ENCODE measurements at places on chromosomes 2 and 18.

DNA sequence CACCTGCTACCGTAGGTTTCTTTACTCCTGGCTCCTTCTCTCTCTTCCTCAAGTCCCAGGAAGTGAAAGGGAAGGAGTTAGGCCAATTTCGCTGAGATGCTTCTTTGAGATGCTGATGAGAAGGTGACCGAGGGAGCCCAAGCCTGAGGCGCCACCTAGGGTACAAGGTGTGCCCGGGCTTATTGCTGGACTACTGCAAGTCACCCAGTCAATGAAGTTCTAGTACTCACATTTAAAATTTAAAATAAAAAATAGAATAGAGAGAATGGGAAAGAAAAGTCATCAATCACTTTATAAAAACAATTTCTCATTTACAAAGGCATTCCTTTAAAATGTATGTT, 45.3 kb downstream of the ACAA2 start:
- no peak for DNase-seq

GRCh38 chr2:113169586-113169985, 4.2 kb upstream of the PSD4 start:
- no peak for DNase-seq

GRCh38 chr2:40497251-40497859, 45.5 kb upstream of the SLC8A1 start:
- DNase-seq: no peak

GRCh38 chr2:11498543-11499034, 32.6 kb upstream of the E2F6 start:
- DNase-seq: no peak

DNA sequence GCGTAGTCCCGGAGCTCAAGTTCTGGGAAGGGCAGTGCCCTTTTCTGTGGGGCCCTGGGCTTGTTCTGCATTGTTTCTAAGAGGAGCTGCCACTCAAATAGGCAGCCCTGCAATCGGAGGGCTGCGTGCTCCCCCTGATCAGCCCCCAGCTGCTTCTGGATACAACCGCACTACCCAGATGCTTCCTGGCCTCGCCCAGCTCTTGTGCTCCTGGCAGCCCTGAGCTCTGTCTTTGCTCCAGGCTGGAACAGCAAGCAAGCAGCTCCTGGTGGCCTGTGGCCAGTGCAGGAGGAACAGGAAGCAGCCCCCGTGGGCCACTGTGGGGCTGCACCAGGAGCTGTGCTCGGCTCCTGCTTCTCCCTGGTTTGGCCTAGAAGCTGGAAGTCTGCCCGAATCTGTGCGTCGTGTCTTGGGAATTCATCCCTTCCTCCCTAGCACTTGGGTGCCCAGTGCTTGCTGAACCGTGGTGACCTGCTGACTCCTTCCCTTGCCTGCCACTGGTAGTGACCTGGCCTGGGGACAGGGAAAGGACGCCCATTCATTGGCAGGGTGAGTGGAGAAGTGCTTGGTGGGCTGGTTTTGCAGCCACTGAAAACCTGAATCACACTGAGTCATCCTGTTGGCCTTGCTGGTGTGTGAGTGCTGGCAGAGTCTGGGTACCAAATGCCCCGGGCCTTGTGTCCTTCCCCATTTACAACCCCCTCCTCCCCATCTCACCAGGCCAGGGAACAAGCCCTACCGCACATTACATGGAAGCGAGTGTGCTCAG, 27.3 kb upstream of the NTSR2 start:
- DNase-seq: peak; percentile 47

- no peak for DNase-seq
Observed at GRCh38 chr2:124875627-124876244, 850.6 kb downstream of the CNTNAP5 start.

DNA sequence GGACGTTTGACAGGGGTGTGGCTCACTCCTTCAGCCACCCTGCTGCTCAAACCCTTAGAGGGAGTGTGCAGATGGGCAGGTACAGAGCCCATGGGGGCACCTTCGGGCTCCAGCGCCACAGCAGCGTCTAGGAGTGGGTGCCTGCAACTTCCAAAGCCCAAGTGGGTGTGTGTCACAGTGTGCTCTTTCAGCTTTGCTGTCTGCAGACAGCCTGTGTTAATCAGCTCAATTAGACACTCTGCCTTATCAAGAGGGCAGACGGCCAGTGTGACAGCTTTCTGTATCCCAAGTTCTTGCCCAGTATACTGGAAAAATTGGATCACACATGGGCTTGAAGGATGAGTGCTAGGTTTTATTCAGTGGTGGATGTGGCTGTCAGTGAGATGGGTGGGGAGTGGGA, 96.7 kb downstream of the AP1S3 start:
- no peak for DNase-seq

DNA sequence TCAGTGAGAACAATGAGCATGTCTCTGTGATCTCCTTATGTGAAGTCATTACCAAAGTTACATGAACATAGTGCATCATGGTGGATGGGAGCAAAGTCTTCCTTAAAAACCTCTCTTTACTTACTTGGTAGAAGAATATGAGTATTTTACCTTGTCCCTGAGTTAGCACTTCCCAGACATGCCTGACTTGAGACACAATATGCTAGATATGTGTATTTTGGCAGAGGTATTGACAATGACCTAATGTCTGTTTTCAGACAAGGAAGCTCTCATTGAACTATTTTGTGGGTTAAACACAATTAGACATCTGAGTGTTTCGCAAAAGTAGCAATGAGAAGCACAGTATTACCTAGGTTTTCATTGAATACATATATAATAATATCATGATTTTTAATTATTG, 99.1 kb upstream of the MC4R start:
- DNase-seq: no peak

DNA sequence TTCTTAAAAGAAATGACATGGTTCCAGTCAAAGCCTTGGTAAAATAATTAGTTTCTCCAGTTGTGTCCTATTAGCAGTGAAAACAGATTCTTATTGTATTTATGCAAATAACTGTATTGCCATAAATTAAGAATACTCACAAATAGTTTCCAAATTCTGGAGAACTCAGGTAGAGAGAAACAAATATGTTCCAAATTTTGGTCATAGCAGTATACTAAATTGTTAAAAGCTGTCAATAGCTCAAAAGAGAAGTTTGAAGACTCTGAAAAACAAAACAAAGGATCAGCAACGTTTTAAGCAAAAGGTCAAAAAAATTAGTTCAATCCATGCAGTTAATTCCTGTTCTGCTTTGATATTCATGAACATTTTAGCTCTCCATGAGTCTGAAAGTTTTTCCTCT, 25.5 kb downstream of the ELMOD3 start:
- no peak for DNase-seq

- DNase-seq: no peak
Observed at GRCh38 chr2:25090801-25091200, 48.9 kb downstream of the EFR3B start.

- DNase-seq: no peak
Observed at GRCh38 chr2:98514879-98515249, 70.2 kb downstream of the INPP4A start.

- no peak for DNase-seq
Observed at GRCh38 chr2:65537651-65538385, 105.4 kb upstream of the SPRED2 start.

GRCh38 chr2:47336259-47337238, 66.4 kb upstream of the MSH2 start:
- peak; percentile 21 for DNase-seq

- no peak for DNase-seq
Observed at GRCh38 chr2:157611110-157611509, 17.6 kb downstream of the ACVR1C start.

- DNase-seq: no peak
Observed at GRCh38 chr2:202035941-202036372, 2.3 kb downstream of the FZD7 start.

GRCh38 chr2:148613231-148614013, 31.1 kb upstream of the EPC2 start:
- no peak for DNase-seq

- no peak for DNase-seq
Observed at GRCh38 chr2:12877761-12878160, 161.0 kb downstream of the TRIB2 start.

DNA sequence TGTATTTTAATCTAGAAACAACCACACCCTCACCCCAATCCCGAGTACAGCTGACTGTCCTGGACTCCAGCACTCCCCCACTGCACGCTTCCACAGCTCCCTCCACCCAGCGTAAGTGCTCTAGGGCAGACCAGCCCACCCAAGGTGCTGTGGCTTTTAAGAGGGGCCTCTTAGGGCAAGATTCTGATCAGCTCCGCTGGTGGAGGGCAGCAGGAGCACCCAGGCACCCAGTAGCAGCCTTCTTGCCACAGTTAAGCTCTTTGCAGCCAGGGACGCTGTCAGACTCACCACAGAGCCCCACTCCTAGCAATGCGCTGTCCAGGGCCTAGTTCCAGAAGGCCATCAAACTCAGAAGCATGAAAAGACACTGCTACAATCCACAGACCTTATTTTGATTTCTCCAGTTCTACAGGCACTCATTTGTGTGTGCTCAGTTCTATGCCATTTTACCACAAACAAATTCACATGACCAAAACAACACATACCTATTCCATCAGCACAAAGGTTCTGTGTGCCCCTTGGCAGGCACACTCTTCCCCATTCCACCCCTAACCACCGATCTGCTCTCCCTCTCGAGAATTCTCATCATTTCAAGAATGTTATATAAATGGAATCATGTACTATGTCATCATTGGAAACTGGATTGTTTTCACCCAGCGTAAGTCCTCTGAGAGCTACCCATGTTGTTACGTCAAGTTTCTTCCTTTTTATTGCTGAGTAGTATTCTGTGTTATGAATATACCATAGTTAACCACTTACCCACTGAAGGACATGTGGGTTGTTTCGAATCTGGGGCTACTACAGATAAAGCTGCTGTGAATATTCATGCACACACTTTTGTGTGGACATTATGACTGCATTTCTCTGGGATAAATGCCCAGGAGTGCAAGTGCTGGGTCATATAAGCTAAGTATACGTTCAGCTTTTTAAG, 40.4 kb downstream of the PTPN2 start:
- peak; percentile 41 for DNase-seq

DNA sequence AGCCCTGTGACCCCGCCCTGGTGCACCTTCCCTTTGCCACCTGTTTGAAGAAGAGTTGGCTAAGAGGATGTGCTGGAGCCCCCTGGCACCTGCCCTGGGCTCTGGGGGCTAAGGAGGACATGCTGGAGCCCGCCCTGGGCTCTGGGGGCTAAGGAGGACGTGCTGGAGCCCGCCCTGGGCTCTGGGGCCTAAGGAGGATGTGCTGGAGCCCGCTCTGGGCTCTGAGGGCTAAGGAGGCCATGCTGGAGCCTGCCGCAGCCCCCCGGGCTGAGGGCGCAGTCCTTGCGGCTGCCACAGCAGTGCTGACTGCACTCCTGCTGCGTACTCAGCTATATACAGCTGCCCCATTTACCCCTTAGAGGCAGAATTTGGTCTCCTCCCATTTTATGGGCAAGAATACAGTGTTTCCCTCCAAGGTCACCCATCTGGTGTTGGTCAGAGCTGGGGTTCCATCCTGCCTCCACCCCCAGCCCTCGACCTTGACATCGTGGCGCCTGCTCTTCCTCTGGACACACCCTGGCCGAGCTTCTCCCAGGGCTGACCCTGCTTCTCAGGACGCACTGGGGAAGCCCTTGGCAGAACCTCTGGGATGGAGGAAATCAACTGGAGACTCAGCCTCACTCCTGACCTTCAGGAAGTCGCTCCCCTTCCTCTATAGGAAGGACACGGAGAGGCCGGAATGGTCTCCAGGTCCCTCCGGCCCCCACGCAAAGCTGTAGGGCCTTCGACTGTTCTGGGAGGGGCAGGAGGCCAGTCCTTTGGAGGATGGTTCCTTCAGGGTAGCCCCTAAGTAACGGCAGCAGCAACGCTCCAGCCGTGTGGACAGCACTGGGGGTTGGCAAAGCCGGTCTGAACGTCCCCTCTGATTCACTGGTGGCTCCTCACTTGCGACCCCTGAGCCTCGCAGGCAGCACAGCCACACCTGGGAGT, 65.0 kb upstream of the HPCAL1 start:
- no peak for DNase-seq

DNA sequence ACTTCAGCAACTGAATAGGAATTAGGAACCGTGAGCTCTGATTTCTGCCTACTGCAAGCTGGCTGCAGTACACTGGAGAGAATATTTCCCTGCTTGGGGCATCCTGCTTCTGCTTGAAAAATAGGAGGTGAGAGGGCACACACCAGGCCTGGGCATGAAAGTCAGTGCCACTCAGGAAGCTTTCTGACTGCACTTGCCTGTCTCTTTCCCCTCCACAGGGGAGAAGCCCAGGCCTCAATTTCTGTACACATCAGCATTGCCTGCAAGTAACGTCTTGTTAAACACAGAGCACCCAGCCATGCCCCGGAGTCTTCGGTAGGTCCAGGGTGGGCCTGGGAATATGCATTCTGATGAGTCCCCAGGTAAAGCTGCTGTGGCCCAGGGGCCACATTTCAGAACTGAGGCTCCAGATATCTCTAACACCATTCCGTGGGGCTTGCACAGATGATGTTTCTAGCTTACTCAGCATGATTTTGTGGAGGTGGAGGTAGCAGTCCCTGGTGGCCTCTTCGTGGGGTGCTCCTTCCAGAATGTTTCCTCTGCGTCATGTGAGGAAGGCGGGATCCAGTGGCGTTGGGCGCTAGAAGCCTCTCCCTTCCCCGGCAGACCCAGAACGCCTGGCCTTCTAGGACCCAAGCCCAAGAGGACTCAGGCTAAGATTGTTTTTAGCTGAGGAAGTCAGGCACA, 114.1 kb downstream of the ZBTB7C start:
- no peak for DNase-seq

- DNase-seq: no peak
Observed at GRCh38 chr2:14543284-14543683, 89.2 kb upstream of the LRATD1 start.

DNA sequence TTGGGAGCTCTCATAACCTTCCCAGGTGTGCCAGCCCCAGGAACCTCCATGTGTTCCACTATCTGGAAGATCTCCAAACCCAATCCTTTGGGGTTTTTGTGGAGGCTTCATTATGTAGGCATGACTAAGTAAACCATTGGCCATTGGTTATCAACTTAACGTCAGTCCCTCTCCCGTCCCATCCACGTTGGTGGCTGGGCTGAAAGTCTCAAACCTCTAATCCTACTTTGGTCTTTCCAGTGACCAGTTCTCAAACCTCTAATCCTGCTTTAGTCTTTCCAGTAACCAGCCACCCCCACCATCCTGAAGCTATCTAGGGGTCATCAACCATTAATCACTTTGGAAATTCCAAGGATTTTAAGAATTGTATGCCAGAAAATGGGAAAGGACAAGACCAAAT, 704.7 kb upstream of the TMEFF2 start:
- DNase-seq: no peak

Measured in suppressor macrophage treated with lipopolysaccharide for 4 hours (primary cell).